ENCODE measurements at places on chromosomes 7 and 10.

GRCh38 chr7:22371878-22372277 is 14.9 kb upstream of the RAPGEF5 start:
- no peak for DNase-seq

GRCh38 chr7:27277628-27278027 is 35.0 kb downstream of the EVX1 start:
- DNase-seq, result no peak

DNA sequence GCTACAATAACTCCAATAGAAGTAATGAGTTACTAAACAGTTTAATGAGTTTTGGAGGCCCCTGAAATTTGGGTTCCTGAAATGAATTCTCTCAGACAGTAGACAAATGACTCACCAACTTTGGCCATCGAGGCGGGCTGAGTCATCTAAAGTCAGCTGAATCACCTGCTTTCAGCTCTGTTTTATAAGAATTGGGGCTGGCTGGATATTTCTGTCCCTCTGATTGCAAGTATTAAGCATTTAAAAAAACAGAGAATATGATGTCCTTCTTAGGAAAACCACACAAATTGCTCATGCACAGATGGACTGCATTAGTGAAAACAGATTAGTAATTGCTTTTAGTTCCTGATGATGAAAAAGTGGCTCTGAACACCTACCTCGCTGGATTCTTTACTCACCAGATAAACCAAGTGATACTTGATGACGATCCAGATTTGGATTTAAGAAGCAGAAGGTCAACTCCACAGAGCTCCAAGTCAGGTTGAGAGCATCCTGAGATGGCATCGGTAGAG is 59.1 kb downstream of the ZNF365 start:
- DNase-seq, result no peak

DNA sequence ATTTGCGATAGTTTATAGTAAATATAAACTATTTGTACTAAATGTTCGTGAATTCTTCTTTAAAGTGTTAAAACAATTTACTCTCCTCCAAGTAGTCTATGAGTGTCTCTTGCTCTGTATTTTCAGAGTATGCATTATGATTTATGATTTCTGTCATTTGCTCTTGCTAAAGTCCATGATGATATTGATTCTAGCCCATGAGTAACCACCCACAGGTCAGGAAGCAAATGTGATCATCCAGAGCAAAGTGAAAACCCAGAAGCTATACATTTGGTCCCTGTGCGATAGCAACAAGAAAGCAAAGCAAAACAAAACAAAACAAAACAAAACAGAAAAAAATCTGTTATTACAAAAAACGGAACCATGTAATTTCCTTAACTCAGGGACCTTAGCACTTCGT is 225.9 kb downstream of the HDAC9 start:
- no peak for DNase-seq

DNA sequence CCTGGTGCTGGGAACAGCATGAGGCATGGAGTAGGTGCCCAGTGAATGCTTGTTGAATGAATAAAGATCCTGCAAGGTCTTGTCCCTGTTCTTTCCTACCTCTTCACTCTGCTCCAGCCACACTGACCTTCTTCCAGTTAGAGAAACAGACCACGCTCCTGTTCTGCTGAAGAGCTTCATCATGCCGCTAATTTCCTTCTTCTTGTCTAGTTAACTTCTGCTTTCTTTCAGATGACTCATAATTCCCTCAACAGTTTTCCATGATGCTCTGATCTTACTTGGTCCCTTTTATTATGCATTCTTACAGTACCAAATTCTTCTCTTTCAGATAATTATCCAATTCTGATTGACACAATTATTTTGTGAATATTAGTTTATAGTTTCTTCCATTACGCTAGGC is 59.5 kb upstream of the C1QL3 start:
- no peak for DNase-seq

DNA sequence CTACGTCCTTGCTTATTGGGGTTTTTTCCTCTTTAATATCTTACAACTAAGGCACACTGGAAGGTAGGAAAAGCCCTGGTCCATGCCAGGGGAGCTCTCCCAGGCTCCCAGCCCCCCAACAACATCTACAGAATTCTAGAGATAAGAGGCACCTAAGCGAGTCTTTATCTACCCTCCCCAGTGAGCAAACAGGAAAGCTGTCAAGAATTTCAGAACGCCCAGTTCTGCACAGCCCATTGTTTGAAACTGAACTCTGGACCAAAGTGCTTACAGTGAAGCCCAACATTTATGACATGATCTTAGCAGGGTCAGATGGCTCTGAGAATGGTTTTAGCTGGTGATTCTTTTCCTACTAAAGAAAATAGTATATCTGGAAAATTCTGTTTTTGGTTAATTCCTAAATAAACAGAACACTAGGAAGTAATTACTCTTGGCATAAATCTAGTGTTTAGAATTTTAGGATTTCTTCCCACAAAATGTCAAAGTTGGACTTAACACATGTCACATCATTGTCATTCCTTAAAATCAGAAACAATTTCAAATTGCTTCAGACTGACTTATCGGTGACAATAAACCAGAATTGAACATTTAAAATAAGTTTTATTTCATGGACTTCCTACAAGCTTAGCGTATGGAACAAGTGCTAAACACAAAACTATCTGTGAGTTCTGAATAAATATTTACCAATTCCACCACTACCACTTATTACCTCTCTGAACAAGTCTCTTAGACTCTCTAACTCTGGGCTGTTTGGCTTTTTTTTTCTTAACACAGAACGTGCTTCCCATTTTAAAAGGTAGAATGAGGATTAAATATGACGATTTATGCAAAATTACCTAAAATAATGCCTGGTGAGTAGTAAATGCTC is 31.3 kb upstream of the RNF32 start:
- DNase-seq, result no peak

DNA sequence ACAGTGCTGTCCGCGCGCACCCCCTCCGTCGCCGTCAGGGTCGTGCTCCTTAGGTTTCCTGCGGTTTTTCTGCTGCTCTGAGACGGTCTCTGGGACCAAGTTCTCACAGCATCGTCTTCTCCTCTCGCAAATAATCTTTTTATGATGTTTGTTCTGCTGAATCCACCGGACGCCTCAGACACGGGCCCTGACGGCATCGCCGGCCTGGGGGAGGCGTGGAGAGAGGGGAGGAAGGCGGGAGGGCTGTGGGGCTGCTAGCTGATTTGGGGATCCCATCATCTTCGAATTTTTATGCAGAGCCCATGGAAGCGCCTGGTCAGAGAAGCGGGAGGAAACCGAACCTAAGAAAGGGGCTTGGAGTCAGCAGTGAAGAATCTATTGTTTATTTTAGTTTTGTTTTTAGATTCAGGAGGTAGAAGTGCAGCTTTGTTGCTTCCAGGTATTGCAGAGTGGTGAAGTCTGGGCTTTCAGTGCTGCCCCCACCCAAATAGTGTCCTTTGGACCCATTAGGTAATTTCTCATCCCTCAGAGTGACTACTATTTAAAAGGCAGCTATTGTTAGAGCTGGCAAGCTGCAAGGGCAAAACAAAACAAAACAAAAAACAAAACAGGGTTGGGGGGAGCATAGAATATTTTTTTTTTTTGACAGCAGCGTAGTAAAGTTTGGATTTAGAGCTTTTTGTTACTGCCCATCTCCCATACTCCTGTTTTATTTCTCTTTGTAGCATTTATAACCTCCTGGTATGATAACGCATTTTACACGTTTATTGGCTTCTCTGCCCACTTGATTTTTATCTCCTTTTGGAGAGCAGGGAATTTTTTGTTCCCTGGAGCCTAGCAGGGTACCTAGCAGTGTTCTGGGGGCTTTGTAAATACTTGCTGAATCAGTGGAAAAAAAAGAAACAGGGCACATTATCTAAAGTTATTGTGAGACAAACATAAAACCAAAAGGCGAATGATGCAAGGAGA is 92.6 kb downstream of the SPAG6 start:
- no peak for DNase-seq

GRCh38 chr7:6631605-6632004 is 5.5 kb upstream of the ZNF316 start:
- DNase-seq, result no peak

DNA sequence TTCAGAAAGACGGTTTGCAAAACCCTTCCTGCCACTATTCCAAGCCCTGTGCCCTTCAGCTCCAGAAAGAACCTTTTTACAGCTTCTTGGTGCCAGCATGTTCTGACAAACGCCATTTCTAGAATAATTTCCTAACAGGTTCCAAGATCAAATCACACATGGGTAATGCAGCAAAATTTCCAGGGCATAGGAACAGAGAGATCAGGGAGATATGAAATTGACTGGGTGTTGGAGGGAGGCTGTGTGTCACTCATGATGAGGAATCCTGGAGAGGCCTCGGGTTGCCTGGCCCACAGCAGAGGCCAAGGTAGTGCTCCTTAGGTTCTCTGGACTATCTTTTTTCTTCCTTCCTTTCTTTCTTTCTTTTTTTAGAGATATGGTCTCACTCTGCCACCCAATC is 29.5 kb downstream of the RAB19 start:
- DNase-seq, result no peak

DNA sequence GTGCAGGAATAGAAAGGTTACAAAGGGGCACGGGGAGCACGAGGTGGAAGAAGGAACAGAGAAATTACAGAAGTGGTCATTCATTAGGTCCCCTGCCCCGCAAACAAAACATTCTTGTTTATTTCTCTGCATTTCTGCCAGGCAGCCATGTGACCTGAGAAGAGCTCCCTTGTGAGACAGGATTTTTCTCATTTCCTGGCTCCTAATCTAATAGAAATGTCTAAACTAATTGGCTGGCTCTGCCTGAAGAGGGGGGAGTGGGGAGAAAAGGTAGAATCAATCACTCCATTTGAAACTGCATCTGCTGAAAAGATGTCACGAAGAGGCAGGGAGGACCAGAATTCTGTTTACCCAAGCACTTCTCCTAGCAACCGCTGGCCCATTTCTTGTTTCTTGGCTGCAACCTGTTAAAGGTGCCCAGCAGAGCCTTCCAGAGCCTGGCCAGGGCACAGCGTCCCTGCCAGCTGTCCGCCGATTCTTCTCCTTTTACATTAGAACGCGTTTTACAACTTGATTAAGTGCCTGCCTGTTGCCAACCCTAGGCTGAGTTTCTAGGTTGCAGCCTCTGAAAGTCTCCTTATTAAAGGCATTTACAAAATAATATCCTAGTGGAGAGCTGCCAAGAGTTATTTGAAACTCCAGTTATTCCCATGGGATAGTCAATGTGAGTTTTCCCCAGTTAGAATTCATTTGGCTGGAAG is 1227.6 kb downstream of the TYW1 start:
- no peak for DNase-seq

DNA sequence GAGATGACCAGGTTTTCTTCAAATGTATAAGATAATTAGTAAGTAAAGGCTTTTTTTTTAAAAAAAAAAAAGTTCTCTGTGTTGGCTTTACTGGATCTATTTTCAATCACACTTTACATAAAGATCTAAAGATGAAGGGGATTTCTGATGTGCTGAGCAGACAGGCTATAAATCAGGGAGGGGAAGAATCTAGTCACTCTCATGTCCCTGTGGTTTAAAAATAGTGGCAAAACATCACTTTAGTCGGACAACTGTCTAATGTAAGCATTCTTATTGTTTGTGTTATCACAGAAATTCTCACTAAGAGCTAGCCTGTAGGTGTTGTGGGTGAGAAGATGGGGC is 132.7 kb downstream of the ICA1 start:
- DNase-seq, result no peak

GRCh38 chr7:130207642-130208041 is at the start of gene SSMEM1:
Gene SSMEM1, plus strand, starts transcription at chr7:130207860. Its CDS starts 51 bp downstream, at chr7:130207911.
- DNase-seq, result no peak

DNA sequence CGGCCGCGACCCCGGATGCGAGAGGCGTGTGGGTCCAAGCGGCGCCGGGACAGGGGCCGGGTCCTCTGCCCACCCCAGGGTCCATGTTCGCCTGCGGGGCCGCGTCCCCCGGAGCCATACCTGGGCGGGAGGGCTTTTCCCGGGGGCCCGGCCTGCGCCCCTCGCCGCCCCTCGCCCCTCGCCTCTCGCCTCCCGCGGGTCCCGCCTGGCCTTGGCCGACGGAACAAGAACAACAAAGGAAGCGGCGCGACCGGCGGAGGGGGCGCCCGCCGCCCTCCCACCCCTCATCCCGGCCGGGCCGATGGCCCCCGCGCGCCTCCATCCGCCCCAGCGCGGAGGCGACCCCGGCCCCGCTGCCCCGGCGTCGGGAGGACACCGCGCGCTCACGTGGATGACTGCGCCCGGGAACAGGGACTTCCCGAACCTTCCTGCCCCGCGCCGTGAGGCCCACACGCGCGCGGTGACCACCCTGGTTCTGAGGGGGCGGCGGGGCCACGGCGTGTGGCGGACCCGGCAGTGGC is 348.2 kb downstream of the DNAJB6 start:
- DNase-seq, result no peak

Measured in B cell (primary cell).